ENCODE measurements at places on chromosomes 5 and 9.

- DNase-seq: no peak
These were observed 4.9 kb downstream of the SH3GLB2 start for GRCh38 chr9:129023036-129023907.

DNA sequence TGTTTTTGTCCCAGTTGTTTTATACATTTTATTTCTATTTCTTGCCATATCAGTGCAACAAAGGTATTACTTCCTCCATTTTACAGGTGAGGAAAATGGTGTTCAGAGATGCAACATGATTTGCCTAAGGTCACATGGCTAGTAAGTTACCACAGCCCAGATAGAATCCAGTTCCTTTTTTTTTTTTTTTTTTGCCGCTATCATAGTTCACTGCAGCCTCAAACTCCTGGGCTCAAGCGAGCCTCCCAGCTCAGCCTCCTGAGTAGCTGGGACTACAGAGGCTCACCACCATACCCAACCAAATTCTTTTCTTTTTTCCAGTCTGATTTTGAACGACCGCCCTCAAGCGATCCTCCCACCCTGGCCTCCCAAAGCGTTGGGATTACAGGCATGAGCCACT, 480 bp upstream of the CCDC69 start:
- DNase-seq: peak; percentile 63

DNA sequence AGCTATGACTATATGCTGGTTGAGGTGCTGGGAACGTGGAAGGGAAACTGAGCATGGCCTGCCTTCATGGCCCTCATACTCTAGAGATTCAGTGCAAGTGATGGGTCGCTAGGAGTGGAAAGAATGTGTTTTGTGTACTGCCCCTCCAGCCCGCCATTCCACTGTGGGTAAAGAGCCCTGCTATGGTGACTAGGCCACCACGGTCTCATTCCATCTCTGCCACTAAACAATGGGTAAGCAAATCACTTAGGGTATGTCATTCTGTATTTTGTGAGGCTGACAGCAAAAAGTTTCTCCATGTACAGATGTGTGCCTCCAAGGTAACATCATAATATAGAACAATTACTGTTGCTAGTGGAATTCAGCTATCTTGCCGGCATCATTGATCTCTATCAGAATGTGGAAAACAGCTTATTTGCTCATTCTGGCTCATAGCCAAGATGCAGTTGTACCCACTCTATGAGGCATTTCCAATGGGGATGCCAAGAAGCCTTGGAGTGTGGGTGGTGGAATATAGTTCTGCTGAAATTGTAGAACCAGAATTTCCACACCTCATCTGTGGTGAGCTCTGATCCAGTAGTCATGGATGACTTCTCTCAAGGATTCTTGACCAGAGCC, 12.5 kb downstream of the SMARCA2 start:
- DNase-seq: no peak

- DNase-seq: no peak
These were observed 33.4 kb downstream of the SEMA5A start for GRCh38 chr5:9512457-9512856.

GRCh38 chr5:180315762-180316212, 23.9 kb upstream of the MAPK9 start:
- DNase-seq: peak; percentile 70

GRCh38 chr9:120891884-120892747, 15.1 kb upstream of the PHF19 start:
- no peak for DNase-seq

- no peak for DNase-seq
These were observed 102.0 kb upstream of the FSTL4 start for GRCh38 chr5:133714161-133714915.

DNA sequence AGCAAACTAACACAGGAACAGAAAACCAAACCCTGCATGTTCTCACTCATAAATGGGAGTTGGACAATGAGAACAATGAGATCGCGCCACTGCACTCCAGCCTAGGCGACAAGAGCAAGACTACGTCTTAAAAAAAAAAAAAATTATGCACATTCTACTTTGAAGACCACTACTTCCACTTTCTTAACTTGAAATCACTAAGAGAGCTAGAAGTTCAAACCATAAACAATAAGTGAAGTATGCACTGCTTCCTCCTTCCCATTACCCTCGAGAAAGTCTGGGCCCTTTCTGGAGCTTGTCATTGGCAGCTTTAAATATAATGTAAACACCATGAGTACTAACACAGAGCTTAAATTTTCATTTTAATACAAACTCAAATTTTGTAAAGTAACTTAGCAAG, 94.9 kb downstream of the TLE1 start:
- DNase-seq: no peak

DNA sequence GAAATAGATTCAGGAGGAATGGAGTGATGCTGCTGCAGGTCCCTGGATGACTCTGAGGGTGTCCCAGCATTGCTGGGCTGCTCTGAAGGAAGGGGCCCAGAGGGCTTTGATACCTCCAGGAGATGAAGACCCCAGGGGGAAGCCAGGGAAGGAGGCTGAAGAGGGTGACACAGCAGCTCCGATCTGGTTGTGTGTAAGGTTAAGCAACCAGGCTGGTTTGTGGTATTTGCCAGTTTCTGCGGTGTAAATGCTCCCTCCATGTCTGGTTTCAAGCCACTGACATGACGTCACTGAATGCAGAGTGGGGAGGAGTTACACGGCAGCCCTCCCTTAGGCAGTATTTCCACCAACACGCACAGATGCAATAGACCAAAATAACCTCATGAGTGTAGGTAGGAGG, 40.0 kb upstream of the ORM1 start:
- DNase-seq: peak; percentile 53

- DNase-seq: no peak
These were observed 20.9 kb downstream of the FBXL7 start for GRCh38 chr5:15520856-15521255.

- DNase-seq: no peak
These were observed 343.3 kb upstream of the TNC start for GRCh38 chr9:115461280-115461679.

GRCh38 chr5:9176641-9177040, 369.2 kb downstream of the SEMA5A start:
- DNase-seq: no peak

DNA sequence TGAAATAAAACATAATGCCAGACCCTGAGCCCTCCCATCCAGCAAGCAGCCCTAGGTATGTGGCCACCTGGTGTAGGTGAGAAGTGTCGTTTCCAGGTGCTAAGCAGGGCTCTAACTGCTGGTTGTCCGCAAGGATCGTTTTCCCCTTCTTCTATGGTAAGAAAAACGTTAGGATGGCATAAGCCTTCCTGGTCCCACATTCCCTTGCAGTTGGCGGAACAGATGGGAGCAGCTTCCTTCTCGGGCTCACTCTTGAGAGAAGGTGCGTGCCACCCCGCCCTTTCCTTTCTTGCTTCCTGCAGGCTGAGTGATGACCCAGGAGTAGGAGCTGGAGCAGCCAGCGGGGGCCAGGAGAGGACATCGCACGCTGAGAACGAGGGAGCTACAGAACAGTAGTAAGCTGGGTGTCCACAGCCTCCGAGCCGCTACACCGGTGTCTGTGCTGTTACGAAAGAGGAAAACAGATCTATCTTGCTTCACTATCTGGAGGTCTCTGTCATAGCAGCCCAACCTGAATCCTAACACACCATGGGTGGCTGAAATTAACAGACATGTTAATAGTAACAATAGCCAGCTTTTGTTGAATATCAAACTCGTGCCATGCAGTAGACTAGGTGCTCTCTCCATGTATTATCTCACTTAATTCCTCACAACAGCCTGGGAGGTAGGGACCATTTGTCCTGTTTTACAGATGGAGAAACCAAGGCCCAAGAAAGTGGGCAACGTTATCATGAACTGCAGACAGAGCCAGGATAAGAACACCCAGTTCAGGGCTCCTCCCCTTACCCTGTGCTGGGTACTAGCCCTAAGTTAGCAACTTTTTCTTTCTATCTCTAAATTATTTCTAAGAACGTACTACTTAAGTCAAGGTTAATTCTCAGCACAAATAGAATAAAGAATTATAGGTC, 139.8 kb downstream of the COL23A1 start:
- no peak for DNase-seq

DNA sequence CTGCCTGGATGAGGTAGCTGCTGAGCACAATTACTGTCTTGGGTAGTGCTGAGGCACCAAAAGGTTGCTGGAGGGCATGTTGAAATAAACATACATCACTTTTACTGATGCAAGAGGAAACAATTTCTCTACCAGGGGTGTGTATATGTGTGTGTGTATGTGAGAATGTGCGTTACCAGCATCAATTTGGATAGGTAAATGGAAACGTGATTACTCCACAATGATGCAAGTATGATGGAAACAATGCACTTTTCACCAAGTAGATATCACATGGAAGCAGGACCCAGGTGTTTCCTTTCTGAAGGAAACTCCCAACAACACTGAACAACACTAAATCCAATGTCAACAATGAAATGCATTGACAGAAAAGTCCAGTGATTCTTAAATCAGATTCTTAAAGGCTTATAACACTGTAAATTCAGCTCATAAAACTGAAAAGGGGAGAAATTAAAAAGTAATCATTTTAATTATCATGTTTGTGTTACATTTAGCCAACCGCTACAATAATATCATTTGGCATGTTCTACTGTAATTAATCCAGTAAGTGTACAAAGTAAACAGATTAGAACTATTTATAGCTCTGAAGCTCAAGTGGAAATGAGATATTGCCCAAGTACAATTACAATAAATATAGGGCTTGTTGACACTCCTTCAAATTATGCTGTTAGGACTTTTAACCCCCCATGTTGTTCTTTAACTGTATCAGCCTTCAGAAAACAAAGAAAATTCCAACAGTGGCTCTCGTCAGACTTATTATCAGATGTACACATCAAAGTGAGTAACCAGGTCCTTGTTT, 25.3 kb downstream of the YIPF5 start:
- DNase-seq: no peak

DNA sequence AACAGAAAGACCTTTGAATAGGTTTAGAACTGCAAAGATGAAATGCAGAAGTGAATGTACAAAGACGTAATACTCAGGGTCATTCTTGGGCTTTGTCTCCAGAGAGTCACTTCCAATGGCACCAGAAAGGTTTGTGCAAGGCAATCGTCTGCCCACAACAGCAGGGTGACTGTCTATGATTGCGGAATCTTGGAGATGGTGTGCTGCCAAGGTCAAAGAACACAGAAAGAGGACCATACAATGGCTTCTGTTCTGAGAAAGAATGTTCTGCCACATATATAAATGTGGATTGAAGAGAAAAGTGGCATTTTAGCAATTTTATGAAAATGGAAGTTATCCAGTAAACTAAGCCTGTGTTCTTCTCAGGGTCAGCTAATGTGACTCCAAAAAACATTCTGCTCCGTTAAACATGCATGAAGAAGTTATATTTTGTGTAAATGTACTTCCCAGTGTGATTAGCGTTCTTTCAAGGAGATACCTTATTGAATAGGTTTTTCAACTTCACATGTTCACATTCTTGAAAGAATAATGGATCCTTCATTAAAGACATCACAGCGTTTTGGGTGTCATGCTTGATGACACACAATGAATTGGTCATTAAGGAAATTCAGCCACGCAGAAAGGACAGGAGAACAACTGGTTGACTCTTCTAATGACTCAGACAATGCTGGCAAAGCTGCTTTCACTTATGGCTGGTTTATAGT, 73.4 kb upstream of the CDH6 start:
- no peak for DNase-seq

GRCh38 chr9:121924700-121925099, 168.4 kb downstream of the TTLL11 start:
- DNase-seq: no peak

- DNase-seq: peak; percentile 90
These were observed 1.1 kb downstream of the CFAP77 start for GRCh38 chr9:132411091-132411508.

DNA sequence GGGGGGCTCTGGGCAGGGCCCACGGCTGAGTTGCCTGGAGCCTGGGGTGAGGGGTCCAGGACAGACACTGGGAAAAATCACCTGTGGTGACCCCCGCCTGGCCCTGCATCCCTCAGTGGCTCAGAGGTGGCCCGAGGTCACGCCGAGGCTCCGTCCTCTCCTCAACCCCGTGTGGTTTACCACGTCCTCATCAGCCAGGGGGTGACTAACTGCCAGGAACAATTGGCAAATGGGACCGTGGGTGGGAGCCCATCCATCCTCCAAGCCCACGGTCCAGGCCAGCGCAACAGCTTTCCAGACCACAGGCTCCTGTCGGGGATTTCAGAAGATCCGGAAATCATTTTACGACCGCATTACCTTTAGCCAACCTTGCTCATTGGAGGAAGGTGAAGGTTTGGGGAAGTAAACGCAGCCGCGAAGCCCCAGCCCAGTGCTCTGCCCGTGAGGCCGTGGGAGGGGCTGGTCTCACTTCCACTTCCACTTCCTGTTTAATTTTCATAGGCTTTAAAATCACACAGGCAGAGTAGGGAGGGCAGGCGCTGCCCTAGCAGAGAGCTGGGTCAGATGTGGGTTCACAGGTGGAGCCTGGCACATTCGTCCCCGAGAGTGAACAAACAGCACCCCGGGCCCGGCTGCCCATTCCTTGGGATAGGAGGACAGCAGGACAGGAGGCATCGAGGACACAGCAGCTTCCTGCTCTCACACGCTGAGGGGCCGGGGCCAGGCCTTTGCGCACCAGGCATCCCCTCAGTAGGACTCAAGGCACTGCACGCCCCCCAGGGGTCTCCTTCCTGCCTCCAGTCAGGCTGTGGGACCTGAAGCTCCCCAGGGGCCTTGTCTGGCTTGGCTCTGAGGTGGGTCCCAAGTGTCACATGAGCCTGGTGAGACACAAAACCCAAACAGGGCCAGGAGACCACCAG, 19.8 kb upstream of the SLC9A3 start:
- DNase-seq: peak; percentile 98

- DNase-seq: no peak
These were observed 398.9 kb upstream of the POU5F2 start for GRCh38 chr5:94140300-94140699.

- no peak for DNase-seq
These were observed 1140.6 kb downstream of the EFNA5 start for GRCh38 chr5:106530150-106530549.

DNA sequence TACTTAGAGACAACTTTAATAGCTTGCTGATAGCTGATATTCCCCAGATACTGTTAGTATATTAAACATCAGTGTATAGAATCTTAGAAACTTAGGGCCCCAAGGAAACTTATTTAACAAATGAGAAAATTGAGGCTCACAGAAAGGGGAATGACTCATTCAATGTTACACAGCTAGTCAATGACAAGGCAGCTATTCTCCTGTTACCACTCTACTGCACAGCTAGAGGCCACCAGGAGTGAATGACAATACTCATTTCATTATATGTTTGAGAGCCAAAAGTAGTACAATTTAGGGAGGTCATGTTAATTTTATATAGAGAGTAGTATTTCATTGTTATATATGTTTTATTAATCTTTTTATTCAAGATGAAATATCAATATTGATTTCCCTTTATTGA, 33.2 kb upstream of the PCDHB1 start:
- no peak for DNase-seq

- no peak for DNase-seq
These were observed 17.0 kb downstream of the SH3GLB2 start for GRCh38 chr9:129011170-129011569.

DNA sequence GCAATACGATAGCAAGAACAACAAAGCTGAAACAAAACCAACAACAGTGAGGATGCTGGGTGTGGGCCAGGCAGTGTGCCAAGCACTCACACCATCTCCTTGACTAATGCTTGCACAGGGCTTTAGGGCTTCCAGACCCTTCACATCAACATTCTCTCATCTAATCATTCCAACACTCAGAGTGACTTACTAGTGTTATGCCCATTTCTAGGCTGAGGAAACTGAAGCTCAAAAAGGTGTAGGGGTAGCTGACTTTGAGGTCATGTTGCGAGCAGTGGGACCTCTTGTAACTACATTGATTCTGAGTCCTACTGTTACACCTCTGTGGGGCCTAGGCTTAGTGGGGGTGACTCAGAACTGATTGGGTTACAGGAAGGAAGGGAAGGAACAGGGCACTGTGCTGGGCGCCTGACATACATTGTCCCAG, 9.7 kb downstream of the ANGPTL2 start:
- no peak for DNase-seq

GRCh38 chr9:36868586-36869282, 165.3 kb downstream of the PAX5 start:
- no peak for DNase-seq
